ENCODE measurements at places on chromosomes 4 and X.

GRCh38 chr4:177596035-177596434 is 153.8 kb upstream of the AGA start:
- DNase-seq = peak; percentile 11

DNA sequence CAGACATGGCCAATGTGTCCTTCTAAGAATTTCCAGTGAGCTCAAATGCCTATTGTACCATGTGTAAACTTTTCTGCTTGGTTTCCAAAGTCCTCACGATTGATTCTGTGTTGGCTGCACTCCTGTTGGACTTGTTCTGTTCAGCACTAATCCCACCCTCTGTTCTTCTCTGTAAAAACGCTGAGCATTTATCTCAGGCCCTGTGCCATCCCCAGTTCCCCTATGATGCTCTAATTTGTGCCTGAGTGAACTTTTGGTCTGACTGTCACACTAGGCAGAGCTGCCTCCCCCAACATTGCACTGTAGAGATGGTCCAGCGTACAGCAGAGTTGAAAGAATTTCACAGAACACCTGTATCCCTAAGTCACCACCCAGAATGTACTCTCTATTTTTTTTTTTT is 76.1 kb upstream of the STS start:
- no peak for DNase-seq

GRCh38 chrX:56505866-56506265 is 57.6 kb upstream of the UBQLN2 start:
- DNase-seq = no peak

DNA sequence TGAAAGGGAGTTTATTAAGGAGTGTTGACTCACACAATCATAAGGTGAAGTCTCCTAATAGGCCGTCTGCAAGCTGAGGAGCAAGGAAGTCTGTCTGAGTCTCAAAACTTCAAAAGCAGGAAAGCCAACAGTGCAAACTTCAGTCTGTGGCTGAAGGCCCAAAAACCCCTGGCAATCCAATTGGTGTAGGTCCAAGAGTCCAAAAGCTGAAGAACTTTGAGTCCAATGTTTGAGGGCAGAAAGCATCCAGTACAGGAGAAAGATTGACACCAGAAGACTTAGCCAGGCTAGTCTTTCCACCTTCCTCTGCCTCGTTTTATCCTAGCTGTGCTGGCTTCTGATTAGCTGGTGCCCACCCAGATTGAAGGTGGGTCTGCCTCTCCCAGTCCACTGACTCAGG is 535.2 kb downstream of the ARAP2 start:
- no peak for DNase-seq

GRCh38 chr4:19213388-19213787 is 1038.3 kb upstream of the SLIT2 start:
- no peak for DNase-seq

DNA sequence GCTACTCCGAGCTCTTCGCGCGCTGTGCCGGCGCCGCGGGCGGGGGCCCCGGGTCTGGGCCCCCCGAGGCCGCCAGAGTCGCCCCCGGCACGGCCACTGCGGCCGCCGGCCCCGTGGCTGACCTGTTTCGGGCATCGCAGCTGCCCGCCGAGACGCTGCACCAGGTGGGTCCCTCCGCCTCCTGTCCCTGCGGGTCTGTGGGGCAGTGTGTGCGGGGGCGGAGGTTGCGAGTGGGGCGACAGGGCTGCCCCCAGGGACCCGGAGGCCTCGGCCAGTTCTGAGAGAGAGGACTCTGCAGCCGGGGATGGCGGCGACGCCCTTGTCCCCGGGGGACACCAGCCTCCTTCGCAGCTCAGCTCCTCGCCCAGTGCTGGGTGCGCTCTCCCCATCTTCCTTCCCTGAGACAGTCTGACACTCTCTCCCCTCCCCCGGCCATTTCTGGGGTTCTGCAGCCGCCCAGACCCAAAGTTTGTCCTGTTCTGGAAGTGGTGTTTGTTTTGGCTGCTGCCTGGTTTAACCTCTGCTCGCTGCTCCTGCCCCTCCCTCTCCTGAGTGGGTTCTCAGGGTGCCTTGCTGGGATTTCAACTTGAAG is 609 bp downstream of the REPS2 start:
- peak; percentile 10 for DNase-seq

- no peak for DNase-seq
Observed at GRCh38 chrX:23008431-23009099, 8.8 kb downstream of the DDX53 start.

DNA sequence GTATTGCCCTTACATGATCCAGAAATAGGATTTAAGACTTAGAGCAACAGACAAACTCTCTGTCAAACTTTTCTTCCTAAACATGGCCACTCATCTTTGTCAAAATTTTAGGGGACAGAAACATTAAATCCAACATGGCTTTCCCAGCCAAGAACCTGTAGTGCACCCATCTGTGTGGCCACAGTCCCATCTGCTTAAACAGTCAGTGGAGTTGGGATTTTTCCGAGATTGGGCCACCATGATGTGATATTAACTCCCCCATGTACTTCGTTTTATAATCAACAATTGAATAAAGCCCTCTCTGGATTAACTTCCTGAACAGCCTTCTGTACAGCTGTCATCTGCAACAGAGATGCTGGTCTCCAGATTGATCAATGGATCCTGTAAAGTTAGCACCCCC is 28.9 kb downstream of the TMEM144 start:
- DNase-seq = no peak

DNA sequence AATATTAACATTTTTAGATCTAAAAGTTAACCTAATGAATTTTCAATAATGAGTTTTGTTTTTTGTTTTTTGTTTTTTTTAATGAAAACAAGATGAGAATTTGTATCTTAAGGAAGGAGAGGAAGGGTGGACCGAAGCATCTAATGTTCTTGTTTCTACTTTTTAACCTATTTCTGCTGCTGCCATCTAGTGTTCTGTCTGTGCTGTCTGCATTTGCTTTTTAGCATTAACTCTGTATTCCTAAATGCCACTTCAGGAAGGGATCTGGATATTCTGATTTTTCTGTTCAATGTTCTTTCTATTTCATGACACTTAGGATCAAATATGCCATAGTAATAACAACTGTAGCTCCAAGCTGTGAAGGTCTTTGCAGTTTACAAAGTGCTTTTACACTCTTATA is 161.7 kb downstream of the BRWD3 start:
- peak; percentile 16 for DNase-seq

GRCh38 chr4:36142504-36142903 is 101.8 kb downstream of the ARAP2 start:
- no peak for DNase-seq

- no peak for DNase-seq
Observed at GRCh38 chr4:62898115-62898514, 1511.1 kb downstream of the TECRL start.

GRCh38 chr4:40180356-40180755 is 16.5 kb upstream of the RHOH start:
- no peak for DNase-seq

DNA sequence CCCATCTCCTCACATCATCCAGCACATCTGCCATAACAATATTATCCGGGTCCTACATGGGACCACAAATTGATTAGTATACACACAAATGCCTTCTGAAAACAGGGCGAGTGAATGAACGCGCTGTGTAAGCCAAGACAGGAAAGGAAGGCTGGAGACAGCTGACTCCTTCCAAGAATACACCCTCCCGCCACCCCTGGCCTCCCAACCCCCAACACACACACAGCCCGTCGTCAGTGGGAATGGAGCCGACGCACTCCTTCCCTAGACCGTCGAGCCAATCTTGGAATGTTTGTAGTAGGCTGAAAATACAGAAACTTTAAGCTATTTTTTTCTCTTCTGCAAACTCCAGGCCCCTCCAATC is 319 bp upstream of the MAGEH1 start:
- no peak for DNase-seq

GRCh38 chrX:106168107-106168506 is at the start of gene PWWP3B:
Gene PWWP3B, plus strand, starts transcription at chrX:106168305. Its CDS starts 37,128 bp downstream, at chrX:106205433.
- DNase-seq = no peak

GRCh38 chr4:121697564-121697963 is 784 bp upstream of the ANXA5 start:
- DNase-seq = no peak

GRCh38 chr4:141240671-141241070 is 20.0 kb downstream of the ZNF330 start:
- no peak for DNase-seq

DNA sequence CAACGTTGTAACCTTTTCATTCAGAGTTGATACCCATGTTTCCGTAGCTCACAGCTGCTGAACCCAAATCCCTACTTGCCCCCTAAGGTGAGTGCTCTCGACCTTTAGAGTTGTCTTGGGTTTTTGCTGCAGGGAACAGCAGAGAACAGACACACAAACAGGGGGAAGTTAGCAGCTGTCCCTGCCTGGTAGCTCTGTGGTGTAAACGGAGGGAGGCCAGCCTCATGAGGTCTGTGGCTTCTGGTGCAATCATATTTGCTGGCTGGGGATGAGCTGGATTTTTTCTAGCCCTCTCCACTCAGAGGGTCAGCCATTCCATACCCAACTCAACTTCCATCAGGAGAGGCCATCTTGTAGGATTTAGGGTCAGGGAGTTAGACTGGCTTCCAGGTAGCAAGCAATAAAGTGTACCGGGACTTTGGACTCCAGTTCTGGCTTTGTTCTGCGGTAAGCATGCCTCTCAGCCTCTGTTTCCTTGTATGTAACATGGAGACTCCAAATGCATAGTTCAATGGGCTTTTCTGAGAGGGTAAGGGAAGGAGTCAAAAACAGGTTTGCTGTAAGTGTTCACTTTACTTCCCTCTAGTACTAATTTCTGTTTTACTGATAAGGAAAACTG is 218.9 kb downstream of the MID1IP1 start:
- no peak for DNase-seq

- DNase-seq = no peak
Observed at GRCh38 chr4:32226204-32226603, 1506.0 kb downstream of the PCDH7 start.

Measured in K562 (cell line).